ENCODE measurements at places on chromosomes 7 and 10. TPM values are rescaled to one million over a fixed set of nuclear protein-coding genes. Genes with fewer than 3 reads are reported as not detected.

The TAS2R5 gene
- 0.64 TPM for polyA plus RNA-seq

The SPDYE16 gene
- polyA plus RNA-seq = not detected

GRCh38 chr7:48192996-48193395 lies 21.7 kb downstream of the ABCA13 start:
- DNase-seq = no peak

DNA sequence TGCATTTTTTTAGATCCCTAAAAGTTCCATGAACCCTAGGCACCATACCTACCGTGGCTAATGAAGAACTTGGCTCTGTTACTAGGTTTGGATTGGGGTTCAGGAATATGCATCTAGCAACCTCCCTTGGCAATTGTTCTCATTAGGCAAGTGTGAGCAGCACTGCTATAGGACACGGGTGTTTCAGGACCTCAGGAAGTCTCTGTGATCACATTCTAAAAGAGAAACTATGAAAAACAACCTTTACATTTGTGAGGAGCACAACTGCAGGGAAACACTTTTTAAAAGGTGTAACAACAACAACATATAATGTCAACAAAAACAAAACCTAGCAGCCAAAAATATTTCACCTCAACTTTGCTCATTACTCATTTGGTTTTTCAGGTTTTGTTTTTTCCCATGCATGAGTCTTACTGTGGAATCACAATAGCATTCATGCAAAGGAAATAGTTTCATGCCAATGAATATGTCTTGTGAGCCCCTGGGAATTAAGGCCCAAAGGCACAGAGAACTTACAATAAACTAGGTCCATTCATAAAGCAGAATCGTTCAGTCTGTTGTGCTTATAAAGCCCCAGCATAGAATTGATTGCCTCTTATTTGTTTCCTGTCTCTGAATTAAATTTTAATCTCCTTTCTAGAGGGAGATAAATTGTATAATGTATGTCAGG lies 255.7 kb upstream of the DGKB start:
- DNase-seq = no peak

DNA sequence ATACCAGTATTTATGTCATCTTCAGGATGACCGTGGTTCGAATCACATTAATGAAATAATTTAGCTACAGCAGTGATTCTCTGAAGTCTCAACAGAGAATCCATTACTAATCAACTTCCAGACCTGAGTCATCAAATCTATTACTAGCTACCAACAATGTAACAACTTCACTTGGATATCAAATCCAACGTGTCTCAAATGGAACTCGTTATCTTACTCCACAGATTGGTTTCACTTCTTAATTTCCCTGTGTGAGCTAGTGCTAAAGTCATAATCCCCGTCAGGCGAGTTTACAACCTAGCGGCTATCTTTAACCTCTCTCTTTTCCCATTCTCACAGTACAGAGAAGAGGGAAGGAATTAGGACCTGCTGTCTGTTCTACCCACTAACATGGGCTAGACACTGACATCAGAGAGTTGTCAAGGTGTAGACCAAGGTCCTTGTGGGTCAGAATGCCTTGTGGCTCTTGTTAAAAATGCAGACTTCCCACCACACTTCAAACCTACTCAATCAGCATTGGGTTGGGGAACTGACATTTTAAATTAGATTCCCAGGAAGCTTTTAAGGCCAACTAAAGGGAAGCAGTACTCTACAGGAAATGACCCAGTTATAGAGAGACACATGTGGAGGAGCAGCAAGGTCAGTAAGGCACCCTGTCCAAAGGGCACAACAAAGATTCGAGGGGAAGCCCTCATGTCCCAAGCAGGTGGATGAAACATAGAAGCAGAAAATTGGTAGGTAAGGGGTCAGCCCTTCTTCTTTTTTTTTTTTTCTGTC lies 57.3 kb upstream of the GSAP start:
- no peak for DNase-seq

- DNase-seq = no peak
These were observed 171.5 kb upstream of the SP4 start for GRCh38 chr7:21256310-21256877.

DNA sequence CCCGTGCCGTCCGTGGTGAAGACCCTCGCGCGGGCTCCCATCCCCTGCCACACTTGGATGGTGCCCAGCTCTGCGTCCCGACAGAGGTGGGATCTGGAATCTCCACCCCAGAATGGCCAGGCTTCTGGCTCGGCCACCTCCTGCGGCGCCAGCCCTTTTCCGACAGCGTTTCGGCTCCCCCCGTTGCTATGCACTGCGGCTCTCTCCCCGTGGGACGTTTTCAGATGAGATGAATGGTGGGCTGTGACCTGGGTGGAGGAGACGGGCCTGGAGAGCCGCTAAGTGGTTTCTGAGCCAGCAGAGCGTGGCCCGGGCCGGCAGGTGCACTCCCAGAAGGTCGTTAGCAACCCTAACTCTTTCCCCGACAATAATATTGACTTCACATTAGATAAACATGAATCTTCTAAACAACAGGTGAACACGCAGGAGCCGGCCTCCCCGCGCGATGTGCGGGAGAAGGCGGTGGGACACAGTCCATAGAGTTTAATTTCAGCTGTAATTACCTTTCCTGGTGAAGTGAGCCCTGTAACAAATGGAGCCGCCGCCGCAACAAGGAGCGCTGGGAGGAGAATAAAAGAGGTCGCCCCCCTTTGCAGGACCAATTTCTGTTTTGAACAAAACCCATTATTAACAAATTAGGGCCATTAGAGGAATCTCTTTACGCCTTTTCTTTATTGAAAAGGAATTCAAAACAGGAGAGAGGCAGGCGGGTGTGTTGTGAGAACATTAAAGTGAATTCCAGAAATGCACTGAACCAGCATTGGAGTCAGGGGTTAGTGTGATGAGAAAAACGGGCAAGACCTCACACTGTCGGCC lies 294.3 kb upstream of the PFKP start:
- no peak for DNase-seq

- no peak for DNase-seq
These were observed 71.4 kb downstream of the PLXNA4 start for GRCh38 chr7:132504852-132505251.

GRCh38 chr7:36107926-36108631 lies 45.0 kb upstream of the EEPD1 start:
- DNase-seq = no peak

DNA sequence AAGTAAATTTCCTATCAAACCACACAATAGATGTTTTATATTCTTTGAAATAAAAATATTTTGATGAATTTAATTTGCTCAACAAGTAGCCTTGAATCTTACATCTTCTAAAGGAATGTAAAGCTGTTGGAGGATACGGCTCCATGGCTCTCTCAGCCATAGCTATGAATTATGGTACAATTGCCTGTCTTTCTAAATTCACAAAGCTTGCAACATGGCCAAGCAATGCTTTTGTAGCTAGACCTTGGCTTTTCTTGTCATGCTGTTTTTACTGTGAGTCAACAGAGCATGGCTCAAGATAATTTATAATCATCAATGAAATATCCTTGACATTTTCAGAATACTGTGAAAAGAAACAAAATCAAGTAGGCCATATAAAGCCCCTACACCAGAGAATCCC lies 286.7 kb downstream of the CACNA2D1 start:
- no peak for DNase-seq

GRCh38 chr7:44981035-44981706 lies 2.4 kb upstream of the MYO1G start:
- no peak for DNase-seq

- DNase-seq = no peak
These were observed 41.8 kb downstream of the DLD start for GRCh38 chr7:107932805-107933204.

GRCh38 chr7:107528461-107528860 lies 35.3 kb downstream of the COG5 start:
- DNase-seq = peak; percentile 43

The FAM180A gene
- polyA plus RNA-seq = 2.1 TPM
